ENCODE measurements at places on chromosomes 3 and 15.

GRCh38 chr3:69787436-69788168, 48.3 kb downstream of the MITF start:
- DNase-seq, result no peak

GRCh38 chr3:119279101-119279554, 15.1 kb upstream of the ARHGAP31 start:
- DNase-seq, result no peak

GRCh38 chr3:101509281-101509680, 3.7 kb downstream of the SENP7 start:
- no peak for DNase-seq

GRCh38 chr3:115233021-115233420, 85.9 kb upstream of the ZBTB20 start:
- DNase-seq, result no peak

DNA sequence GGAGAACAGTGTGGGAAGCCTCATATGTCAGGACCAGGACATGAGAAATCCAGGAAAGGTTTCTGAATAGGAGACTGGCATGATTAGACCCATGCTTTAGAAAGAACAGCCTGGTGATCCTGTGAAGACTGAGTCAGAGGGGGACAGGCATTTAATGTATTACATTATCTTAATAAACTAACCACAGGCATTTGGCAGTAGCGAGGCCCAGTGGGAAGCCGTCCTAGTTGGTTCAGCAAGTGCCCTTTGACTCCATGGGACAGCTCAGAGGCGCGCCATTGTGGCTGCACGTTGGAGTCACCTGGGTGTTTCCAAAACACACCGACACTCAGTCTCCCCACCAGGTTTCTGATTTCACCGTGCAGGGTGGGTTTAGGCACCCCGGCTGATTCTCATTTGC, 90.5 kb upstream of the DGKG start:
- no peak for DNase-seq

DNA sequence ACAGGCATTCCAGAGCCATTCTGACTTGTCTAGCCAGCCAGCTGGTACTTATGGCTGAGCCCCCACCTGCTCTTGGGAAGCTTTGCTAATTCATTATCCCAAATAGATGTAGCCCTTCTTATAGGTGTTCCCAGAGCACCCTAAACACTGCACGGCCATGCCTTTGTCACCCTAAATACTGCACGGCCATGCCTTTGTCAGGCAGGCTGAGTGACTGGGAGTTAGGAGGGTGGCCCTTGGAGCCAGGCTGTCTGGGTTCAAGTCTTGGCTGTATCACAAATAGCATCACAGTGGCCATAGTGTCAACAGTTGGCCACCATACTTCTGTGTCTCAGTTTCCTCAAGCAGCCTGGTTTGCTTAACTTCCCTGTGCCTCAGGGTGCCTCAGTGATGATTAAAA, 292.3 kb downstream of the ADAMTS17 start:
- DNase-seq, result no peak

GRCh38 chr3:141109751-141110150, 58.6 kb downstream of the SPSB4 start:
- no peak for DNase-seq

DNA sequence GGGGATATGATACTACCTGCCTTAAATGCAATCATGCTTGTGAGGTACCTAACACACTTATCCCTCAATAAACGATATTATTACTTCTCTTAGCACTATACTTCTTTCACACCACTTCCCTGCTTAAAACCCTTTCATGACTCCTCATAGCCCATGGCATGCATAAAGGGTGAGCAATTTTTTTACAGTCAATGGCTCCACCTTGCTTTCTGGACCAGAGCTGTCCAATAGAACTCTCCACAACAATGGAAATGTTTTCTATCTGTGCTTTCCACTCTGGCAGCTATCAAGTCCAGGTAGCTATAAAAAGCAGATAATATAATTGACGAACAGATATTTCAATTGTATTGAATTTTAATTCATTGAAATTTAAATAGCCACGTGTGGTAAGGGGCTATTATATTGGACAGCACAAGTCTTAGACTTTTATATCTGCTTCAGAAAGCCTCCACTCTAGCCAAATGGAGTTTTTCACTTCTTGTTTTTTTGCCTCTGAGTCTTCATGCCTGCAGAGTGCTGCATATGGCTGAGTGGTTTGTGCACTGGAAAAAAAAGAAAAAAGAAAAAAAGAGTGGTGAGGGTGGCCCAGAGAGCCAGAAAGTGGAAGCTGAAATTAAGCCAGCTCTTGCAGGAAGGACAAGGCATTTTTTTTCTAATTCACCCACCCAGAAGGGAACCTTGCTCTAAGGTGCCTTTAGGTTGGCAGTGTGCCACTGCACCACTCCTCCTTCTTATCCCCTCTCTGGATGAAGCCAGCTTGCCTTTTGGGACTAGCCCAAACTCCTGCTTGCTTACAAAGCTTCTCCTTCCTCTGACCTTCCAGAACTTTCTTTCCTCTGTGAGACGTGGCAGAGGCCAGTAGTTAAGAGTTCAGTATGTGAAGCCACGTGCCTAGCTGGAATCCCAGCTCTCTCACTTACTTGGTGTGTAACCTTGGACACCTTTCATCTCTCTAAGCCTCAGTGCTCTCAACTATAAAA, 239.0 kb upstream of the LRTM1 start:
- no peak for DNase-seq

- DNase-seq, result no peak
These were observed 91.3 kb upstream of the CTDSPL start for GRCh38 chr3:37770336-37770735.

DNA sequence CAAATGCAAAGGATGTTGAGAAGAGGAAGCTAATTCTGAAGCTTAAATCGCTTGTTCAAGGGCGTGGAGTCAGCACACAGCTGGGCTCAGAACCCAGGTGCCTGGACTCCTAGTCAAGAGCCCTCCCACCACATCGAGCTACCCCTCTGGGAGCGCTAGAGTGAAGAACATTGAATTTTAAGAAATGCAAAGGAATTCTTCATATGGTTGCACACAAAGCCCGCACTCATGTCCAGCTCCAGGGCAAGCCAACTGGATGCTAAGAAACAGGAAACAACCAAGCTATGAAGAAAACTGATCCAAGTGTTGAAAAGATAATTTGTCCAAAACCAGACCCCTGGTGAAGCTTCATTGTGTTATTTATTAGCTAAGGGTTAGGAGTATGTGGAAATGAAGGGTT, 122.3 kb downstream of the ALDH1A2 start:
- DNase-seq, result no peak

DNA sequence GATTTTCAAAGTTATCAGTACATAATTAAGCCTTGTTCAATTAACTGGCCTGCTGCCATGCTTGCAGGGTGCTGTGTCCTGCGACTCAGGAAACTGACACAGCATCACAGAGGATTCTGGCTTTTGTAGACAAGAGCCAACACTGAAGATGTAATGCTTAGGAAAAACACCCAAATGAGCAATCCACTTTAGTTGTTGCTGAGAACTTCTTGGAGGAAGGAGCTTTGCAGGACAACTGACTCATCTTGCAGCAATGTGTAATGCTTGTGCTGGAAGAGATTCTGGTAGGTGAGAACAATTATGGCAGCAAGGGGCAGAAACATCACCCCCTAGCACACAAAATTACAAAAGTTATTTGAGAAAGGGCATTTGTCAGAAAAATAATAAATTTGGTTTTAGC, 67.6 kb downstream of the NLGN1 start:
- DNase-seq, result no peak

GRCh38 chr3:32176989-32177701, 61.3 kb upstream of the CMTM8 start:
- DNase-seq, result no peak

GRCh38 chr3:80564391-80564790, 796.6 kb upstream of the ROBO1 start:
- no peak for DNase-seq

GRCh38 chr3:114496021-114496434, 202.2 kb downstream of the TIGIT start:
- no peak for DNase-seq
